ENCODE measurements at places on chromosomes 6 and 20.

DNA sequence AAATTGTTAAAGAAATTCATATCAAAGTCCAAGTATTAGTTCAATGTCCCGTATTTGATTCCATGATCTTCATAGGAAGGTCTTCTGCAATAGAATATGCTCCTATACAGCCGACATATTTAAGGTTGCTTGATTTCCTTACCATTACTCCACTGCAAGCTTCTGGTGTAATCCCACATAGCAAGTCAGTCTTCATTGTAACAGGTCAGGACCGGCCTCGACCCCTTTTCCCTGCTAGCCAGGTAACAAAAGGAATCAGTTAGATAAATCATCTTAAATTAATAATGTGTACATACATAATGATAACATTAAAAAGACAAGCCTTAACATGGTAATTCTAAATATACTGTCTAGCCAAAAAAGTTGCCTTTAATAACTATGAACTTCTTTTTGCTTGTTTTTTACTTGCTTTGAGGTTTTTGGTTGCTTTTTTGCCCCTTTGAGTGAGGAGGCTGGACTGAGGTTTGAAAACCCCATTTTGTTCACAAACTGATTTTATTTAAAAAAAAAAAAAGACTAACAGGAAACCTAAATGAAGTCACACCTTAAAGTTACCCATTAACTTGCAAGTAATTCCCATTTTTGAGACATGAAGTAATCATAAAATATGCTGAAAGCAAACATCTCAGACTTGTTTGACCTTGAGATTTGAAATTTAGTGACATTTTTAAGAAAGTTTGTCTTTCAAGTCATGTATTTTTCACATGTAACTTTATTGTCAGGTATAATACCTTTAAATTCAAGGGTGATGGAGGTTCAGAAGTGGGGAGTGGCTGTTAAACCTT lies 19.2 kb upstream of the SNX14 start:
- no peak for DNase-seq

DNA sequence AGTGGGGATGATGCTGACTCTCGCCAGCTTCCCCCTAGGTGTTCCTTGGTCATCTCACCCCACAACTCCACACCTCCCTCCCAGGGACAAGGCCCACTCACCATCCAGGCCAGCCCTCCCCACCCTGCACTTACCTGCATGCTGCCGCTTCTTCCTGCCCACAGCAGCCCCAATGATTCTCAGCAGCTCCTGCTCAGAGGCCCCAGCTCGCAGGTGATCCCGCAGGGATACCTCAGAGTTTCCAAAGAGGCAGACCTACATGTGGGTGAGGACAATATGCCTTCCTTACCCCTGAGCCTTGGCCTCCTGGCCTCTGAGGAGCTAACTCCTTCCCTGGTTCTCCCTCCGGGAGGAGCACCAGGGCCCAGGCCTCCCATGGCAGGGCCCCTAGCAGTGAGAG lies 24.6 kb downstream of the MOCS1 start:
- no peak for DNase-seq

GRCh38 chr20:46997187-46997586 lies 102.5 kb downstream of the EYA2 start:
- DNase-seq = no peak

GRCh38 chr20:41029150-41029901 lies 704 bp downstream of the TOP1 start:
- DNase-seq = no peak

DNA sequence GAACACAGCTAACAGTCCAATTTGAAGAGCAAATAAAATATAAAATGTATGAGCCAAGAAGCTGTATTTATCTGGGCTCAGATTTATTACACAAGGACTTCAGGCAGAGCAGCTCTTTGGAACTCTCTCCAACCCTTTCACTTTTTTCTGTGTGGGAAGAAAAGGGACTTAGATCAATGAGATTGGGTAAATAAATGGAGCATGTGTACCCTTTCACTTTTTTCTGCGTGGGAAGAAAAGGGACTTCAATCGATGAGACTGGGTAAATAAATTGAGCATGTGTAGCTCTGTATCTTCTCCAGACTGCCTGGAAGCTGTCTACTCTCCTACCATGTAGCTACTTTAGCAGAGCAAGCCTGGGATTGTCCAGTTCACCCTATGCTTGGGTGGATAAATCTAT lies 10.7 kb downstream of the SLC17A3 start:
- no peak for DNase-seq

GRCh38 chr6:18507018-18507415 lies 119.9 kb downstream of the RNF144B start:
- no peak for DNase-seq

DNA sequence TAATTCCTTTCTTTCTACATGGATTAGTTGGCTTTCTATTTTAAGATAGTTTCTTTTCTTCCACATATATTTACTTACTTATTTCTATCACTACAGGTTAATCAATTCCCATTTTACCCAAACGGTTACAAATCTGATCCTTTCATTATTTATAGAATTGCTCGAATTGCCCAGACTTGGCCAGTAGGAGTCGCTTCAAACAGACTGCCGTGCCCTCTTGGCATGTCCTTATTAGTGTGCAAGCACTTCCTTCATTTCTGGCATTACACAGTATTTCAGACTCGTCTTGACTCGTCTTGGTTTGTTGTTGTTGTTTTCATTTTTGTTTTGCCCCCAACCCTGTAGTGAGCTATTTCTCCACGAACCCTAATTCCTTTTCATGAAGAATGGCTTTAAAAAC lies 74.6 kb downstream of the SAMD3 start:
- DNase-seq = no peak
